ENCODE measurements at places on chromosomes 5 and 9.

DNA sequence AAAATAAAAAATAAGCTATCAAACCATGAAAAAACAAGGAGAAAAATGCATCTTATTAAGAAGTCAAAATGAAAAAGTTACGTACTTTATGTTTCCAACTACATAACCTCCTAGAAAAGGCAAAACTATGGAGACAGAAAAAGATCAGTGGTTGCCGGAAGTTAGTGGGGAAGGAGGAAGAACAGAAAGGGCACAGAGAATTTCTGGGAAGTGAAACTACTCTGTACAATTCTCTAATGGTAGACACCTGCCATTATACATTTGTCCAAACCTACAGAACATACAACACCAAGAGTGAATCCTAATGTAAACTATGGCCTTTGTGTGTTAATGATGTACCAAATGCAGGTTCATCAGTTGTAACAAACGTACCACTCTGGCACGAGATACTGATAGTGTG is 25.3 kb downstream of the SMU1 start:
- no peak for DNase-seq

DNA sequence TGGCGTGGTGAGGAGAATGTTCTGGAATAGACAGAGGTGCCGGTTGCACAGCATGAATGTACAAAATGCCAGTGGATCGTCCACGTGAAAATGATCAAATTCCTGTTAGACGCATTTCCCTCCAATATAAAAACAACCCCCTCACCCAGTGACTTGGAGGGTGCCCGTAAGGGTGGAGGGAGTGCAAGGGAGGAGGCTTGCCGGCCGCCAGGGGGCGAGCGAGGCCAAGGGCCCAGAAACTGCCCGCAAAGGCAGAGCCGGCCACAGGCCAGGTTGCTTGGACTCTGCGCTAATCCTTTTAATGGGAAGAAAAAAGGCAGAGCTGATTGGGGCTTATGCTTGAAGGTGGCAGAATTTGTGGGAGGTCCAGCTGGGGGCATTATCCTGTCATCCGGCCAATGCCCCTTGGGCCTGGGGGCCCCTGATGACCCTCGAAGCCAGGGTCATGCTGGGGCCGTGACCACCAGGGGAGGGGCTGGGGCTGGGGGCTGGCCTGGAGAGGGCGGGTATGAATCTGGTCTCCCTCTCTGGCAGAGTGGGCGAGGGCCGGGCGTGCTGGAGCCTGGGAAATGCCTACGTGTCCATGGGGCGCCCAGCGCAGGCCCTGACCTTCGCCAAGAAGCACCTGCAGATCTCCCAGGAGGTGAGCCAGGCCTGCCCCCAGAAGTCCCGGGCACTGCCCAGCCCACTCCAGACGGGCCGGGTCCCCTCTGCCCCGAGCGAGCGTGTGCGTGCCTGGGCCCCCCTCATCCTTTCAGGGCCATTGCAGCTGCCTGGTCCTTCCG is 12.0 kb downstream of the GPSM1 start:
- no peak for DNase-seq

GRCh38 chr9:86122311-86122710 is 23.0 kb upstream of the GOLM1 start:
- no peak for DNase-seq

DNA sequence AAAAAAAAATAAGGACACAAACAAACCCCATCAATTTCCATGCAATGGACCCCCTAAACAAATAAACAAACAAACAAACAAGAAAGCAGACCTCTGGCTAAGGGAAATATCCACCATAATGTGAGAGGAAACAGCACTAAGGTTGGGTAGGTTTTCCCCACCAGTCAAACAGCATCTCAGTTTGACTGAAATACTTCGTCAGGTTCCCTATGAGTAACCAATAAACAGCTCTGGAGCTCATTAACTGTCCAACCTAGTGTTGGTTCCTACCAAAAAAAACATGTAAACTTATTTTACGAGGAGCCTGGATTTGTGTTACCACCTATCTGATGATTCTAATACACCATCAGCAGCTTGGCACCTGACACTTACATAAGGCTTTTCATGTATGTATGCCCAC is 198.5 kb upstream of the TARS1 start:
- DNase-seq, result no peak

DNA sequence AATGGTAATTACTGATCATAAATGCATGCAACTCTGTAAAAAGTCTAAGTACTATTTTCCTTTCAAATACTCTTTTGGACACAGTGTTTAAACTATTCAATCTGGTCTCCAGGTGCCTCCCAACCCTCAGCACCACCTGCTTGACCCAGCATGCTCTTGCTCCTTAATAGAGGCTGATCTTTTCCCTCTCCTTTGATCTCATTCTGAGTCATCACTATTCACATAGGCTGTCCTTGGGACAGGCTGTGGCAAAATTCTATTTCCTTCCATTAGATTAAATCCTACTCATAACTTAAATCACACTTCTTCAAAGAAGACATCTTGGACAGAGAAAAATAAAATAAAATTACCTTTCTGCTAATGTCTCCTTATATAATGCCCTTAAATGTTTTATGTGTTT is 199.4 kb upstream of the ST8SIA4 start:
- peak; percentile 1 for DNase-seq

- DNase-seq, result no peak
These were observed 13.7 kb downstream of the DIPK1B start for GRCh38 chr9:136726118-136726517.

- no peak for DNase-seq
These were observed 653.8 kb upstream of the RIOK2 start for GRCh38 chr5:97836816-97837215.

DNA sequence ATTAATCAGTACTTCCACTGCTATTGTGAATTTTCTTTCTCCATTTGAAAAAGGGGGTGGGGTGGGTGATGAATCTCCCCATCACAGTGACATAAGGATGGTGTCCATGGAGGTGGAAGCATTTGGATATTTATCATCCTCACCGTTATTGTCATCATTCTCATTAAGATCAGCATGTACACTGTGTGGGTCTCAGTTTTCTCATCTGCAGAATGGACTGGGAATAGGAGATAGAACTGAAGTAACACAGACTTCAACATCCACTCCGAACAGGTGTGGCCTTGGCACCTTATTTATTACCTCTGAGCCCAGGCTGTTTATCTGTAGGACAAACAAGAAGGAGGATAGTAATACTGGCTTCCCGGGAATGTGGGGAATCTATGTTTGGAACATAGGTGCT is 165.9 kb downstream of the PAPPA start:
- DNase-seq, result no peak

DNA sequence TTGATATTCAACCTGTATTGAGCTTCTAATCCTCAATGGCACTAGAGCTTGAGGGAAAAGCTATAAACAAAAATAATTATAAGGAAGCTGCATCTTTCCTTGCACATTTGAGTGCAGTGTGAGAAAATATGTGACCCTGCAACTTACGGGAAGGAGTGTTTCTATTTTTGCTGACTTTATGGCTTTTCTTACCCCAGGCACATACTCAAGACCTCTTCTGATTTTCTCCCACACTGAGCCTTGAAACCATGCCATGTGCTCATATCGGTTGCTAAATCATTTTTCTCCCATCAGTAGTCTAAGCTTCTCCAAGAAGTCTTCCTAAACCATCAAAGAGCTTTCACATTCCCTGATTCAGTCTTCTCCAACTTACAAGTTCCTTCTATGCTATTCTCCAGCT is 91.5 kb downstream of the CDH6 start:
- no peak for DNase-seq

DNA sequence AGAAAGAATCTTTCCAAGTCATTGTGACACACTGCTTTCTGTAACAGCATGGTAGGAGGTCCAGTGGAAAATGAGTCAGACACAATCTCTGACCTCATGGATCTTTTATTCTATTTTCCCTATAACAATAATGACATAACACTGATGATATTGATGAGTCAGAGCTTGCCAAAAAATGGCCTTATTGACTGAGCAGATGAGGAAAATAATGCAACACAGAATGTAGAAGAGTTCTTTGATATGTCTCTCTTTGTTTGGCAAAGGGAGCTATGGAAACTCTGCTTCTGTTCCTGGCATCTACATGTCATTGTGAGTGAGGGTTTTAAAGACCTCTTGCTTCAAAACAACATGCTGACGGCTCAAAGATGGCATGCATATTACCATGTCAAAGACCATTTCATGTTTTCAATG is 443.1 kb upstream of the ZNF608 start:
- no peak for DNase-seq

DNA sequence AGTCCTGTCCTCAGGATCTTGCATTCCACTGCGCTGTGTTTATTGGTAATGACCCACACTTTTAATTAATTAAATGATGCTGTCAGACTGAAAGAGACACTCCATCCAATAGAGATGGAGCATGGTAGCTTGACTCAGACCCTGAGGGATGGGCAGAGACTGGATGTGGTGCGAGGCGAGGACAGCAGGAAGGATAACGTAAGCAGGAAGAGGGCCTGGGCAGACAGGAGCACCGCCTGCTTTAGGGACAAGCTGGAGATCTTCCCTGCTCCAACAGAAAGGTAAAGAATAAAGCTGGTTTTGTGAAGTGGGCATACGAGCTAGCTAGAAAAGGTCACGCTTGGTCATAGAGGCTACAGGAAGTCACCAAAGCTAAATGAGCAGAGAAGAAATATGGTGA is 3.6 kb upstream of the DOCK8 start:
- no peak for DNase-seq

GRCh38 chr5:93874491-93874890 is 133.1 kb upstream of the POU5F2 start:
- no peak for DNase-seq

- no peak for DNase-seq
These were observed 3.6 kb upstream of the POC5 start for GRCh38 chr5:75720882-75721281.

GRCh38 chr5:42992088-42992879 is 47.8 kb downstream of the ANXA2R start:
- no peak for DNase-seq

GRCh38 chr9:94851467-94851866 is 125.0 kb downstream of the AOPEP start:
- no peak for DNase-seq

DNA sequence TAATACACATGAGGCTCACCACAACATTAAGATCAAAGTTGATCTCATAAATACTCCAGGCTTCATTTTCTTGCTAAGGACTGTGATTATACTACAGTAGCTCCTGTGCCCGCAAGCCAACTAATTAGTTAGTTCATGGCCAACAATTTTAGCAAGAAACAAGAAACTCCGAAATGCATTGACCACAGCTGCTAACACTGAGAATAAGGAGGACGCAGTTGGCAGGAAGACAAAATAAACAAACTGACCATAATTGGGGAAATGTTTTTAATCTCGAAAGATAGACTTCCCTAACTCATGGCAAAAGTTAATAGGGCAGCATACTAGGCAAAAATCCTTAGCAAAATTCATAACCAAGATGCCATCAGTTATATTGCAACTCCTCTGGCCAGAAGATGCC is 115.5 kb upstream of the SPEF2 start:
- DNase-seq, result no peak

- no peak for DNase-seq
These were observed 166.4 kb upstream of the PIK3R1 start for GRCh38 chr5:68049053-68049713.

- no peak for DNase-seq
These were observed 12.3 kb downstream of the ACTBL2 start for GRCh38 chr5:57470339-57470738.

GRCh38 chr5:113202746-113203716 is 226.4 kb downstream of the DCP2 start:
- peak; percentile 69 for DNase-seq

DNA sequence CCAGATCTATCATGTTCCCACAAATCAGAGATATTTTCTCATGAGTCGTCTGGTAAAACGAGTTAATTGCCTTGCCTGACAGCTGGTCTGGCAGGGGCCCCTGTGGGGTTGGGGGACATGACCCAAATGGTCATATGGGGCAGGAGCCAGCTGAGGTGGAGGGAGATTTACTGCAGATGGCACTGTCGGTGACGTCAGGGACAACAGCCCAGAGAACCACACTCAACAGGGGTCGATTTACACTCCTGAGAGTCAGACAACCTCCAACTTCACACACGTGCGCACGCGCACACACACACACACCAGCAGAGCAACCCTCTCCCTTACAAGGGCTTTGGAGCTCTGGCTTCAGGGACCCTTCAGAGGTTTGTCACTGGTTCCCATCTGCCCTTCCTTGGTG is 23.4 kb upstream of the GABRP start:
- DNase-seq, result no peak

GRCh38 chr5:153551537-153552079 is 61.1 kb downstream of the GRIA1 start:
- peak; percentile 78 for DNase-seq

DNA sequence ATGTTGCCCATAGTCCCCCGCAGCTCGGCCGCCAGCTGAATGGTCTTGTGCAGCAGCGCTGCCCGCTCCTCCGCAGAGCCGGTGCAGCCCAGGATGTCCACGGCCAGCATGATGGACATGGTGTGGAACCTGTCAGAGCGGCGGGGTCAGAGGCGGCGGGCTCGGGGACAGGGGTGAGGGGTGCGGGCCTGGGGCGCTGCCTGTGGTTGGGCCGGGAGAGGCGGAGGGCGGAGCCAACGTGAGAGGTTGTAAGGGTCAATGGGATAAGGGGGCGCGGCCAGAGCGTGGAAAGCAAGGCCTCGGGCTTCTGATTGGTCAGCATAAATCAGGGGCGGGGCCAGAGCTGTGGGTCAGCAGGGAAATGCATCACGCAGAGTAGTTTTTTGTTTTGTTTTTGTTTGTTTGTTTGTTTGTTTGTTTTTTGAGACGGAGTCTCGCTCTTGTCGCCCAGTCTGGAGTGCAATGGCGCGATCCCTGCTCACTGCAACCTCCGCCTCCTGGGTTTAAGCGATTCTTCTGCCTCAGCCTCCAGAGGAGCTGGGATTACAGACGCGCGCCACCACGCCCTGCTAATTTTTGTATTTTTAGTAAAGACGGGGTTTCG is 6.8 kb upstream of the TOR2A start:
- DNase-seq, result no peak

DNA sequence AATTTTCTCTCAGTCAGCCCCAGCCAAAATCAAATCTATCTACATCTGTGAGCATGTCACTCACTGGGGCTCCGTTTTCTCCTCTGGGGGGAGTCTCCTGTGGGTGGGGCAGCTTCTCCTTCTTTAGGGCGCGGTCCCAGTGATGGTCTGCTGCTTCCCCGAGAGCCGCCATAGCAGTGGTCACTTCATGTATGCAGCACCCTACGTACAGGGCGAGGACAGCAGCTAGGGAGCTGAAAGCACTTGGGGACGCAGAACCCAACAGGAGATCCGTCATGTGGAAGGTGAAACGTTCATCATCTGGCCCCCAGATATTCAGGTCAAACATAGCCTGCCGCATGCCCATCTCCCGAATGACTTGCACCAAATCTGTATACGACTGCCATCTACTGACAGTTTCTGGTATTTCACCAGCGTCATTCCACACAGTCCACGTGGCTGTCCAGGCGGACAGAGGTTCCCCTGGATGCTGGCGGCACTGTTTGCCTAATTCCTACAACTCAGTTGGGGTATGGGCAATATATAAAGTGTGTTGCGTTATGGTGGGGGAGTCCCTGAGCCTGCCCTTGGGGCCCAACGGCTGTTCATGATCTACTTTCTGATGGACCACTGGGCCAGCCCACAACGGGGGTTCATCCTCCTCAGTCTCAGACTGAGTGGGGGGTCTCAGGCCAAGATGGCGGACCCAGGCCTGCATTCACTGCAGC is 795.0 kb downstream of the EFNA5 start:
- DNase-seq, result no peak

Data from epithelial cell of prostate (primary cell).